Right lung (tissue), 10 donors: ENCODE measurements at places on chromosomes 11 and 22. TPM values are rescaled to one million over a fixed set of nuclear protein-coding genes. Genes with fewer than 3 reads are reported as not detected.

Gene OR52I1
- polyA plus RNA-seq, result 0.04 TPM

Gene SHISAL1
- polyA plus RNA-seq, result 0.98 TPM

Gene PKDREJ
- 0.56 TPM for polyA plus RNA-seq

Gene RASGRP2
- polyA plus RNA-seq, result 10.6 TPM

Gene EFCAB6
- 3.9 TPM for polyA plus RNA-seq

Gene SMIM35
- polyA plus RNA-seq, result 0.40 TPM

Gene OR10A2
- 0.04 TPM for polyA plus RNA-seq

Gene NLRP14
- polyA plus RNA-seq, result 0.04 TPM

Gene DAGLA
- 2.7 TPM for polyA plus RNA-seq

Gene MTA2
- polyA plus RNA-seq, result 103 TPM

Gene SCARF2
- polyA plus RNA-seq, result 39.6 TPM

Gene KIF18A
- 5.0 TPM for polyA plus RNA-seq

DNA sequence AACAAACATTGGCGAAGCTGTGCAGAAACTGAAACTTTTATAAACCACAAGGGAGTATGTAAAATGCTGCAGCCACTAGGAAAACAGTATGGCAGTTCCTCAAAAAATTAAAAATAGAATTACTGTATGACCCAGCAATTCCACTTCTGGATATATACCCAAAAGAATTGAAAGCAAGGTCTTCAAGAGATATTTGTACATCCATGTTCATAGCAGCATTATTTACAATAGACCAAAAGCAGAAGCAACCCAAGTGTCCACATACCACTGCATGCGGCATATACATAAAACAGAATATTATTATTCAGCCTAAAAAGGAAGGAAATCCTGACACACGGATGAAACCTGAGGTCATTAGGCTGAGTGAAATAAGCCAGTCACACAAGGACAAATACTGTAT, 85.8 kb downstream of the RELT start:
- no peak for DNase-seq

DNA sequence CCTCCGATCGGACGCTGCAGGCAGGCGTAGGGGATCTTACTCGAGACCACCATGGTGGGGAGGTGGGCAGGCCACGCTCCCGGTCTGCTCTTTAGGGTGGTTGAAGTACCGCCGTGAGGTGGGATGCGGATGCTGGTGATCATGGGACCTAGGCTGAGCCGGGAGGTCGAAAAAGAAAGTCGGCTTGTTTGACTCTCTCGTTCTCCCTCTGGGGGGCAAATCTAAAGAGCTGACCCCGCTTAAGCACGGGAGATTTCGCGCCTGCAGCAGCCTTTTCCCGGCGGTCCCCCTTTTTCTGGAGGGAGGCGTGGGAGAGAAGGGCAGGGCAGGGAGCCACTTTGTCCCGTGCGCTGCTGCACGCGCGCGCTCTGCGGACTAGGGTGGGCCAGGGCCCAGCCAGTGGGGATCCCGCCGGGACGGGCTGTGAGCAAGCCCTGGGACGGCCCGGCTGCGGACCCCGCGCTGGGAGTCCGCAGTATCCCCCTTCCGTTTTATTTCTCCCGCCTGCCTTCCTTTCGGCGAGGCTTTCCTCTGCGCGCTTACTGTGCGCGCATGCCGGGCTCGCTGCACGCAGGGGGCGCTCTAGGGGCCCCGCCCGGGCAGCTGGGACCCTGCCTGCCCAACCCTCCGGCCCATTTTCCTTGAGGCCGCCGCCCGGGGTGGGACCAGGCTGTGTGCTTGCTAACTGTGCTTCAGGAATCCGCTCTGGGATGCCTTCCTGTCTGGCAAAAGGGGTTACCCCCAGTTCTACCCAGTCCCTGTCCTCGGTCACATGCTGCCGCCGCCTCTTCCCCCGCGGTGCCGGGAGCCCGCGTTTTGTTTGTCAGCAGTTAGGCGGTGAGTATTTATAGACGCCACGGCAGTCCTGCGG, 81.0 kb downstream of the PRR5L start:
- DNase-seq, result peak; percentile 57

DNA sequence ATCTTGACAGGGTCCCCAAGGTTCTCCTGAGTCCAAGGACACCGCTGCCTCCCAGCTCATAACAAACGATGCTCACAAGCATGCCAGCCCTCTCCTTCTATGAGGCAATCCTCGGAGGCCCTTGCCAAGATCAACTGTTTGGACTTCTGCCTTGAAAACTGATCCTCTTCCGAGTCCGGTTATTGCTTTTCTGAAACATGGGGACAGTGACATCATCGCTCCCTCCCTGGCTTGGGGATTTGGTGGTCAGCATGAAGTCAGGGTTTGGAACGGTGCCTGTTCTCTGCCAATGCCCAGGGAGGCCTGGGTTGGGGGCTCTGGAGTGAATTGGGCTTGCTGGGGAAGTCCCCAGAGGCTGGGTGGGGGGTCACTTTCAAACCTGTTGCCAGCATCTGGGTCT, 149.3 kb downstream of the FBXO7 start:
- DNase-seq, result peak; percentile 92

- DNase-seq, result no peak
Measured at GRCh38 chr22:37431366-37431765, 4.1 kb upstream of the ELFN2 start.

GRCh38 chr22:36546092-36546804, 17.3 kb upstream of the EIF3D start:
- DNase-seq, result no peak

- DNase-seq, result no peak
Measured at GRCh38 chr22:33477120-33478111, 419.2 kb upstream of the SYN3 start.

DNA sequence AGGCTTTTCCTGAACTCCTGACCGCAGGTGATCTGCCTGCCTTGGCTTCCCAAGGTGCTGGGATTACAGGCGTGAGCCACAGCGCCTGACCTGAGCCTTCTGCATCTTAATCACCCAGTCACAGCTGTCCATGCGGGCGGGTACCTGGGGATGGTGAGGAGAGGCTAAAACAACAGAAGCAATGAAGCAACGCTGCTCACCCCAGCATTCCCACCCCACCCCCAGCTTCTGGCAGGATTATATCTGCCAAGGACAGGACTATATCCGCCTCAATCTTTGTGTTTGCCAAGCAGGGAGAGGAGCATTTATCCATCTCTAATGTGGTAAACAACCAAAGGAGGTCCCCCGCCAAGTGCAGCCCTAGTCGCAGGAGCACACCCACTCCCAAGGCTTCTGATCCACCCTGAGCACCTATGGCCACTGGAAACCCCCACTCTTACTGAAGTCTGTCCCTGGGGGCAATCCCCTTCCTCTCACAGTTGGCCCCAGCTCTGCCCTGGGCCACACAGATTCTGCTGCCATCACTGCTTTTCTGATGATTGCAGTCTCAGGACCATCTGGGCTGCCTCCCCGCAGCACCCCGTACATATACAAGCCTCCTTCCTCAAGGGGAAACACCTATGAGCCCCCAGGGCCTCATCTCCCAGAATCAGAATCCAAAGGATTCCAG, 8.8 kb upstream of the LGALS2 start:
- no peak for DNase-seq

DNA sequence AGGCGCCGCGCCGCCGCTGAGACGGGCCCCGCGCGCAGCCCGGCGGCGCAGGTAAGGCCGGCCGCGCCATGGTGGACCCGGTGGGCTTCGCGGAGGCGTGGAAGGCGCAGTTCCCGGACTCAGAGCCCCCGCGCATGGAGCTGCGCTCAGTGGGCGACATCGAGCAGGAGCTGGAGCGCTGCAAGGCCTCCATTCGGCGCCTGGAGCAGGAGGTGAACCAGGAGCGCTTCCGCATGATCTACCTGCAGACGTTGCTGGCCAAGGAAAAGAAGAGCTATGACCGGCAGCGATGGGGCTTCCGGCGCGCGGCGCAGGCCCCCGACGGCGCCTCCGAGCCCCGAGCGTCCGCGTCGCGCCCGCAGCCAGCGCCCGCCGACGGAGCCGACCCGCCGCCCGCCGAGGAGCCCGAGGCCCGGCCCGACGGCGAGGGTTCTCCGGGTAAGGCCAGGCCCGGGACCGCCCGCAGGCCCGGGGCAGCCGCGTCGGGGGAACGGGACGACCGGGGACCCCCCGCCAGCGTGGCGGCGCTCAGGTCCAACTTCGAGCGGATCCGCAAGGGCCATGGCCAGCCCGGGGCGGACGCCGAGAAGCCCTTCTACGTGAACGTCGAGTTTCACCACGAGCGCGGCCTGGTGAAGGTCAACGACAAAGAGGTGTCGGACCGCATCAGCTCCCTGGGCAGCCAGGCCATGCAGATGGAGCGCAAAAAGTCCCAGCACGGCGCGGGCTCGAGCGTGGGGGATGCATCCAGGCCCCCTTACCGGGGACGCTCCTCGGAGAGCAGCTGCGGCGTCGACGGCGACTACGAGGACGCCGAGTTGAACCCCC, 798 bp downstream of the BCR start:
- no peak for DNase-seq

- DNase-seq, result no peak
Measured at GRCh38 chr22:19989725-19990067, 26.9 kb downstream of the ARVCF start.

GRCh38 chr11:34448223-34448994, 9.7 kb downstream of the CAT start:
- DNase-seq, result no peak

DNA sequence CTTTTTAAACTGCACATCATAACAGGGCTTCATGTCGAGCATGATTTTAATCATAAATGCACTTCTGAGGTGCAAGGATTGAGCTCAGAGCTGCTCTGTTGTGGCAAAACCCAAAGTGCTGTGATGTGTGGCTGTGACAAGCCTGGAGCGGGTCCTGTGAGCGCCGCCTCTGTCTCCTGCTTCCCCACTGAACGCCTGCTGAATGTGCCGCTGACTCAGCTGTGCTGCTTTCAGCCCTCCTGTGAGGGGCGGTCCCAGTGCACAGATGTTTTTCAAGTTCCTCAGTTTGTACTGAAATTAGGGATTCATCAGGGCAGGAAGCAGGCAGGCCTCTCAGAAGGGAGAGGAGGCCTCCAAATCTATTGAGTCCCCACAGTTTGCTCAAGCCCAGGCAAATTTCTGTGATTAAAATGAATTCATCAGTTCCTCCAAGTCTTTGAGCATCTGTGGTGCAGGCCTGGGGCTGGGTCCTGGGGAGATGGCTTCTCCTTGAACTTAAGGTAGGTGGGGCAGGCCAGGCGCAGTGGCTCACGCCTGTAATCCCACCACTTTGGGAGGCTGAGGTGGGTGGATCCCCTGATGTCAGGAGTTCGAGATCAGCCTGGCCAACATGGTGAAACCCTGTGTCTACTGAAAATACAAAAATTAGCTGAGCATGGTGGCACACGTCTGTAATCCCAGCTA, 3.0 kb upstream of the GTSE1 start:
- DNase-seq, result no peak

DNA sequence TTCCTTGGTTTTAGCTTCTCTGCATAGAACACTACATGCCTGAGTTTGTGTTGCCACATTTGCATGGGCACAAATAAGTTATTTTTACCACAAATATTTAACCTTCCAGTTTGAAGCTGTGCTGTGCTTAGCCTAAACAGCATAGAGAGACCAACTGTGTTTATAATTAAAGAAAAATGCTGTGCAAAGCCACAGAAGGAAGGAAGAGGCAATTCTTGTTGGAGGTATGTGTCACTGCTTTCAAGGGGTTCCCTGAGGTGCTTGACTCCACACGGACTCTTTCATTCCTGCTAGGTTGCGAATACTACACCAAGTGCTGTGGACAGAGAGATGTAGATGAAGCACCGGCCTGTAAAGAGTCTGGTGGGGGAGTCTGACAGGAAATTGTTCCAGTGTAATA, 47.6 kb upstream of the OLFML1 start:
- no peak for DNase-seq

GRCh38 chr11:13917264-13917663, 45.3 kb upstream of the SPON1 start:
- DNase-seq, result no peak

DNA sequence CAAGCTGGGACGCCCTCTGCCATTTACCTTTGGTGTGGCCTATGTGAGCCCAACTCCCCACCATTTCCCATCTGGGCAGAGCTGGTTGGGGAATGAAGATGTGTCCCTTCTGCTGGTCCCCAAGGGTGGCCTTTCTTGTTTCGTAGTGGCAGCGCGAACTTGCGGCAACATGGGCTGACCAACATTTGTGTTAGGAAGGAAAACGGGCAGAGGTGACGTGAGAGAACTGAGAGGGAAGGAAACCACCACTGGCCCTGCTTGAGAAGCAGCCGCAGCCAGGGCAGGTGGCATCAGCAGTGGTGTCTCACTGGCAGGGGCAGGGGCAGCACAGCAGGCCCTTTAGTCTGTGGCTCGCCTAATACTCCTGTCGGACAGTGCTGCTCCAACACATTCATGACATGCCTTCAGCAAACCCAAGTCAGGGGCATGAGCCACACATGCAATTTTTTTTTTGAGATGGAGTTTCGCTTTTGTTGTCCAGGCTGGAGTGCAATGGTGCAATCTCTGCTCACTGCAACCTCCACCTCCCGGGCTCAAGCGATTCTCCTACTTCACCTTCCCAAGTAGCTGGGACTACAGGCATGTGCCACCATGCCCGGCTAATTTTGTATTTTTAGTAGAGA, 29.9 kb downstream of the LRRC74B start:
- DNase-seq, result no peak

DNA sequence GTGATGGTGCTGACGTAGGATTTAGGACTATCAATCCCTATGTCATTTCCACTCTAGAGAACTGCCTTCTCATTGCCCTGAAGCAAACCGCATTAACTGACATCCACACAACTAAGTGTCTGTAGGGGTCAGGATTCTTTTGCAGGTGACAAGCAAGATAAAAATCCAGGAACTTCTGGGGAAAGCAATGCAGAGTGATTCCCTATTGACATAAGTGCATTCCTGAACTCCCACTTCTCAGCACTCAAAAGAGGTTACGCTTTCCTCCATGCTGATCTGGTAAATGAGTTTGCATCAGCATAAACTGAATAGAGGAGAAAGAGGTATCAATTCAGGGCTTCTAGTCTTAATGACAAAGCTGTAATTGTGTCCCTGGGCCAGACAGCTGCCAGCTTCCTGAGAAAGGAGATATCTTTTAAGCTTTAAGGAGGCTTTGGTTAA, 224.6 kb upstream of the ISX start:
- DNase-seq, result no peak

- DNase-seq, result no peak
Measured at GRCh38 chr11:13277768-13278608, at the start of gene BMAL1. Gene BMAL1, plus strand, starts transcription at chr11:13277790. Its CDS starts 76,519 bp downstream, at chr11:13354309.
